ENCODE measurements at places on chromosomes 3 and 15.
A peak's percentile ranks its signal among the peaks of the same experiment; 100 is the strongest.

GRCh38 chr3:98482717-98483482 lies 14.6 kb upstream of the OR5K2 start:
- no peak for DNase-seq

DNA sequence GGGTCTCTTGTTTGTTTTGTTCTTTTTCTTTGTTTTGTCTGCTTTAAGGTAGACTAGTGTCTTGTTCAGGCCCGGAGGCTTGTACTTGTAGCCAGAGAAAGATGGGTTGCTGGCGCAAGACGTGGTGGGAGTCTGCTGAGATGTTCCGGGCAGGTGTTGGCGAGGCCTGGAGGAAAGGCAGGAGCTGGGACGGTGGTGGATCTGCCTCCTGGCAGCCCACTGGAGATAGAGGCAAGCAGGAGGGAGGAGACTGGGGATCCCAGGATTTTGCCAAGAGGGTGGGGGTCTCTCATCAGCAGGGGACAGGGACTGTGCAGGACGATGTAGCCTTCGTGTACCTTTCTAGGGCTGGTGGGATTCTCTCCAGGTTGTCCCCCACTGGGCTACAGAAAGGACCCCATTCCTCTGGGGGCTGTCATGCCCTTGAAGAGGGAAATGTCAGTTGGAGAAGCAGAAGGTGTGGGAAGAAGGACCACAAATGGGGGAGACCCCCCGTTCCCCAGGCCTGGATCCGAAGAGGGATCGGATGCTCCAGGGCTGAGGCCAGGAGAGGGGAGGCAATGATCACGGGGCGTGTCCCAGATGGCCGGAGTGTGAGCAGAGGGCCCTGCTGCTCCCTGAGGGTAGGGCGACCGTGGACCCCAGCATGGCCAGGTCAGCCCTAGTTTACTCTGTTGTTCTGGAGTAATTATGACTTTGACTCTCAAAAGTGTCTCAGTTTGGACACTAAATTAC lies 7.0 kb downstream of the CHAC1 start:
- DNase-seq, result no peak

GRCh38 chr3:23590424-23591273 lies 215.1 kb upstream of the UBE2E1 start:
- DNase-seq, result no peak

DNA sequence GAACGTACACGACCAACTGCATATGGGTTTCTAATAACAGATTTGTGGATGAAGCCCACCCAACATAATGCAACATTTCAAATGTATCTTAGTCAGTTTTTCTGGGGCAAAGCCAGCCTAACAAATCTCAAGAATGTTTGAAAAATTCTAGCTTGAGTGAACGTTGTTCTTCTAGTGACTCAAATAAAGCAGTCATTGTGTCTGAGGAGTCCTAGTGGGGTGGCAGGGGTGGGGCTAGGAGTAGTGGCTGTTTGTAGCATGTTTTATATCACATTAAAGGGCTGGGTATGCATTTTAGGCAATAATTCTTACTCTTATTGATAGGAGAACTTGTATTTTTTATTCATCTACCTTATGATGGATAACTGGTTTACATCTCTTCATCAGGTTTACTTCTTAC lies 6.0 kb downstream of the B3GNT5 start:
- DNase-seq, result no peak

DNA sequence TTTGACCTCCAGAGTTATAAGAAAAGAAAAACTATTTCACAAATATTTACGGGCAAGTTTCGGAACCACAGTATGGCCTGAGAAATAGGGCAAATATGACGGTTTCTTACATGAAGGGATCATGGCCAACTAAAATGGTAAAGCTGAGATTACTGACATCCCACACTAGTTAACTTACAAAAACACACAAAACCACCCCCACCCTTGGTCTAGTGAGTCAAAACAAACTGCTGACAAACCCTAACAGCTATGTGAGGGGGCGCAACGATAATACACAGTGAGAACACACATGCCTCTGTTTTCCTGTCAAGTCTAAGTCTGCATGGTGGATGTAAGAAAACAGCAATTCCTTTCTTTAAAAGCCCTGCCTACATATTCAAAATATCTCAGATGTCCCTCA lies 32.3 kb downstream of the CBLB start:
- peak; percentile 32 for DNase-seq

- DNase-seq, result no peak
Observed at GRCh38 chr15:75945953-75946352, 42.3 kb downstream of the FBXO22 start.

GRCh38 chr3:185318141-185318540 lies 44.8 kb upstream of the MAP3K13 start:
- no peak for DNase-seq

- no peak for DNase-seq
Observed at GRCh38 chr3:73661265-73661664, 36.5 kb upstream of the PDZRN3 start.

GRCh38 chr3:171219258-171219657 lies 192.7 kb upstream of the SLC2A2 start:
- no peak for DNase-seq

DNA sequence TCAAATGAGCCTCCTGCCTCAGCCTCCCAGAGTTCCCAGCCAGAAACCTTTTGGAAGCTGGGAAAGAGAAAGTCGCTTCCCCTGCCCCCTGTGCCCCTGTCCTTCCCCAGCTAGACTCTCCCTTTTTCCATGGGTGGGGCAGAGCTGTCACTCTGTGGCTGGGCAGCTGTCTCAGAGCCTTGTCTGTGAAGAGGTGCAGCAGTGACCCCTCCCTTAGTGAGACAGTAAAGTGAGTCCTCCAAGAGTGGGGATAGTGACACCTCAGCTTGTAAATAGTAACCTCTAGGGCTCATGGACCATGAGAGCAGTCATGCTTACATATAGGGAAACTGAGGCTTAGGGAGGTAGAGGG lies 76.3 kb downstream of the SMAD6 start:
- no peak for DNase-seq

DNA sequence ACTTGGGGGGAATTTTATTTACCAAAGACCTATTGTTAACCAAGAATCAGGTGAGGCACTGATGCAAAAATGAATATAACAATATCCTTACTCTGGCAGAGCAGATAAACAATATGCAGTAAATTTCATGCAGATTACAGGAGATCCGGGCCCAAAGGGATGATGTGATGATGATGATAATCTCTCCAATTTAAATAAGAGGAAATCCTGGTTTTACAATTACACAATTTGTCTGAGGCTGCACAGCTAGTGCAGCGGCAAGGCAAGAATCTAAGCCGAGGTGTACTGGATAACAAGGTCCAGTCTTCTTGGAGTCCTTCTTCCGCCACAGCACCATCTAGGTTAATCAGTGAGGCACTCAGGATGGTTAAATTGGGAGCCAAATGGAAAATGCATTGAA lies 2.4 kb upstream of the MESD start:
- no peak for DNase-seq

GRCh38 chr3:159429702-159430101 lies 558.9 kb upstream of the IL12A start:
- no peak for DNase-seq

DNA sequence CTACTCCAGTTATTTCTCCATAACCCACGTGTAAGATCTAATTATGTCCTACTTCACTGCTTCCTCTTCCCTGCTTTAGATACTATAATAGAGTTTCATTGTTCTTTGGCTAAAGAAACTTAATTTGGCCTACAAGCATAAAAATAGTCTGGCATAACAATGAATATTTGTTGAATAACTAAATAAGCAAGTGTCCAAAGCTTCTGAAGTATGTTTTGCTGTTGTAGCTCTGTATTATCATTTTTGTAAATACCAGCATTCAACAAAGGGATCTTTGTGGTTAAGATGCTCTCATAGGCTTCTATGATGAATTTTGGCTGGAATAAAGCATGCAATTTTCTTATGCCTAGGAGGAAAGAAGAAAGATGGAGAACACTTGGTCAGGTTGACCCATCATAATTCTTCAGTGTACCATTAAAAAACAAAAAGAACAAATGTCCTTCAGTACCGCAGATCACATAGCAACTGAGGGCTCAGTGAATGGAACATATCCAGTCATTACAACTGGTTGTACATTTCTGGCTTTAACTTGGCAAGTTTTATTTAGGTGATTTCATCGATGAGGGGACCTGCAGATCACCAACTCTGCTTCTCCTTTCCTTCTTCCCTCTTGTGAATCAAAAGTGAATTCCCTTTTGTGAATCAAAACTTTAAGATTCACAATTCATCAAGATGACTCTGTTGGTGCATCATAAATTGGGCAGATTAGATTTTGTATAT lies 465.9 kb upstream of the TGFBR2 start:
- DNase-seq, result no peak

DNA sequence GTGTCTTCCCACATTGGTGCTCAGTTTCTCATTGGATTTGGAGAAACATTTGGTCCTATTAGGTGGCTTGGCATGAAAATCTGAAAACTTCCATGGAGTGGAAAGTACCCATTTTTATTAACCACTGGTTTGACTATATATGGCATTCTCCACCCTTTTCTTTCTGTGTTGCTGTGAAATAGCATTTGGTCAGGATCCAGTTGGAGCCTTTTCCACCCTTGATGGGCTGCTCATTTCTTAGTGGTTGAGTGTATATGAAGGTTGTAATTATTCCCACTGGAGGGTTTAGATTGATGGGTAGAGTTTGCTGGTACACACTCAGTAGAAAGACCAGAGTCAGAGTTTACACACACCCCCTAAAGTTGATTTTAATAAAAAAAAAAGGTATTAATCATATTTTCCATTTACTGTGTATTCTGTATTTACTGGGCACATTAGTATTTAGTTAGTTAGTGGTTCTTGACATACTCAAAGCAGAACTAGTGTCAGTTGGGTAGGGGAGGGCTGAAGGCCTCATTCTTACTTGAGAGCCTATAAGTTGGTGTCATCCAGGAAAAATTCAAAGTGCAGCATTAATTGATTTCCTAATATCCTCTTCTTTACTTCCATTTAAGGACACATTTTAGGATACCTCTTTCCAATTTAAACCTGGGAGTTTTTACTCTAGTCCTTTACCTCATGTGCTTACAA lies 69.5 kb downstream of the FLNB start:
- DNase-seq, result no peak

- DNase-seq, result no peak
Observed at GRCh38 chr3:63886858-63887257, 23.2 kb downstream of the ATXN7 start.

DNA sequence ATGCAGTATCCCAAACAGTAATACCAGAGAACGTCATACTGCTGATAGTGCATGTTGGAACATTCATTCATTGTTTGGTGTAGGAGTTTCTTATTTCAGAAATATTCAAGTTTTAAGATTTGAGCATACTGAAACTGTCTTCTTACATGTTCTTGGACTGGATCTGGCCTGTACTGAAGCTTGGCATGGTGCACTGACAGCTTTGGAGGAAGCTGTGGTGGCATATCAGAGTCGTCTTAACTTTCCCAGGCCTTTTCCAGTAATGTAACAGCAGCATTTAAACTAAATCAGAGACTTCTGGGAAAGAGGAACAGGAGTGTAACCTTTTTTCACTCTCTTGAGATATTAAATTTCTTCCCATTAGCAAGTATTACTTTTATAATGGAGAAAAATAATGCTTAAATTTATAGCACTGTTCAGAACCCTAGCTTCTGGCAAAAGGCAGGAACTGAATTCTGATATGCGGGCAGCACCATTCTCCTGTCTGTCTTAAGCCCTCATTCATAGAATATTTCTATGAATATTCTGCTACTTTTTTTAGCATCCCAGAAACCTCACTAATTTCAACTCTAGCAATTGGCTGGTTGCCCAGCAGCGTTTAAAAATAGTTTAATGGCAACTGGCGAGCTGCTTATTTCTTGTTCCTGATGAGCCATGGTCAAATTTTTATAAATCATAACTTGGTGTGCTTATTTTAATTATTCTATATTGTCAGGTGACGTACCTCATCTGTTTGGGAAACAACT lies 31.1 kb downstream of the DNAJC13 start:
- no peak for DNase-seq

- DNase-seq, result no peak
Observed at GRCh38 chr3:69092030-69092516, 7.3 kb downstream of the ARL6IP5 start.

DNA sequence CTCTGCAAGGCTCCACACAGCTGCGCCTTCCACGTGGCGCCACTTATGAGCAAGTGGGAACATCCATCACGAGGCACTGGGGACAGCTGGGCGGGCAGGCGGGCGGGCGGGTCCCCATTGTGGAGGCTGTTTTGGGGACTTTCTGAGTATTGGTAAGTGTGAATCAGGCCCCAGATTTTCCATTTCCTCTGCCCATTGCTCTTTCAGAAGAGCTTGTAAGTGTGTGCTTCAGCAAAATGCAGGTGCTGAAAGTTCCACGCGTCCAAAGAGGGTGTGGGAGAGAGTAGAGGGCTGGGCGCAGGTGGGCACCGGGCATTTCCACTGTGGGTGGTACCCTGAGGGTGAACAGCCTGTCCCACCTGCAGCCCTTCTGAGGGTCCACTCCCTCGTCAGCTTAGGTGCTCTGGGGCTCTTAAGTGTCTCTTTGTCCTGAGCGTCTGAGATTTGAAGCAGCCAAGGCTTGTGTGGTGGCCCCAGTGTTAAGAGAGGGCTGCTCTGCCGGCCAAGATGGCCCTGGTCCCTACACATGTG lies 177.1 kb downstream of the RPLP1 start:
- no peak for DNase-seq

DNA sequence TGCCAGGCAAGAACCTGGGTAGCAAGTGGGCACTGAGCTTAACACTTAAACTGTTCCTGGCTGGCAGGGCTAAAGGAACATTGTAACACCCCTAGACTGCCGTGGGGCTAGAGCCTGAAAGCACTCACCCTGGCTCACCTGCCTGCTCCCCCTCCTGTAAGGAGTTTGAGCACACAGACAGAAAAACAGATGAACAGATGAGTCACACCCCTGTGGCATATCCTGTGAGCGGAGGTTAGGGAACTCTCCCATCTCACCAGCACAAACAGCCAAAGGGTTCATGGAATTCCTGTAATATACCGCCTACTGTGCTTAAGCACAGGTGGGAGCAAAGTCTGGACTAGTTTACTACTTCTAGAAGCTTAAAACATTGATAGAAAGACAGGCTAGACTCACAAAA lies 300.1 kb downstream of the ROBO1 start:
- DNase-seq, result no peak

GRCh38 chr3:130838898-130839600 lies 54.8 kb upstream of the ATP2C1 start:
- DNase-seq, result no peak

GRCh38 chr15:64500695-64501395 lies 40.5 kb downstream of the ZNF609 start:
- DNase-seq, result no peak

DNA sequence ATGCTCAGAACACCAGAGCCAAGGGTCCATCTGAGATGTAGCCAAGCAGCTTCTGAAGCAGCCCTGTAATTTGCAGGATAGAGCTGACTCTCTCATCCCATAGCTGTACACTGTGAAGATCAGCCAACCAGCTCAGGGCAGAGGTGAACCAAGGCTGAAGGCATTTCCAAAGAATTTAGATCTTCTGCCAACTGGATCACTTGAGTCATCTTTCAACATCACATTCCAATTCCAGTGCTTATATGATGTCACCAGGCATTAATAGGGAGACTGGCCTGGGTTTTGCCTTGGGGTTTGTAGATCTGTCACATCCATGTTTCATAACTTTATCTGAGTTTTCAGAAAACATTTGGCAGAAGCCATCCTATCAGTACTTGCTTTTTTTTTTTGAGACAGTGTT lies 98.2 kb downstream of the NR2F2 start:
- DNase-seq, result no peak

All from activated T-helper 9 cell treated with anti-CD3 and anti-CD28 coated beads, Interleukin-2, amount 50 U/mL, for 16 hours (primary cell).